ENCODE measurements at places on chromosomes 2 and 18.

GRCh38 chr18:33951031-33951430 lies 273.7 kb downstream of the NOL4 start:
- no peak for DNase-seq

- no peak for DNase-seq
Measured at GRCh38 chr2:240594511-240595380, 8.2 kb downstream of the CAPN10 start.

DNA sequence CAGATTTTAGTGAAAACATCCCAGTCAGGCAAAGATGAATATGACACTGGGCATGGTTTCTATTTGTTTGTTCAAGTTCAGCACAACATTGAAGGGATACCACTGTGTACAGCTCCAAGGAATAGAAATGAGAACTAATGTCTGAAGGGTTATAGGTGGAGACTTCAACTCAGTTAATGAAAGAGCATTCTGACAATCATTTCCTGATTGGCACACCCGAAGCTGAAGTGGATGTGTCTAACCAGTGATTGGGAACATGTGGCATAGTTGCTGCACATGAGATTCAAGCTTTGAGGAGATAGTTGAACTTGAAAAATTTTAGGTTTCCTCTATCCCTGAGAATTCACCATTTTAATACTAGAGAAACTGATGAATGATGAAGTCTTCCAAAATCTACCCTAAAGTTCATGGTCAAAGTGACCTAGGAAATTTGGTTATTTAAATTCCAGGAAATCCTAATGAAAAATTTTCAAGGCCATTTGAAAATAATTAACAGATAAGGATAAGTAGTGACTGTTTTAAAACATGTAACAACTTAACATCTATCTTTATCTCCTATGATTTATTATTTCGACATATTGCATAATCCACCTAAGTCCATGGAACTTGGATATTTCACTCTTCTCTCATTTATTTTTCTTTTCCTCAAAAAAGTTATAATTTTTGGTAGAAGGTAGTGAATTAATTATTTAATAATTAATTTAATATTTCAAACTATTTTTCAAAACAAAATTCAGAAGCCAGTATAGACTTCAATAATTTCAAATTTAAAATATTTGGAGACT lies 38.0 kb downstream of the SLC9A4 start:
- no peak for DNase-seq

DNA sequence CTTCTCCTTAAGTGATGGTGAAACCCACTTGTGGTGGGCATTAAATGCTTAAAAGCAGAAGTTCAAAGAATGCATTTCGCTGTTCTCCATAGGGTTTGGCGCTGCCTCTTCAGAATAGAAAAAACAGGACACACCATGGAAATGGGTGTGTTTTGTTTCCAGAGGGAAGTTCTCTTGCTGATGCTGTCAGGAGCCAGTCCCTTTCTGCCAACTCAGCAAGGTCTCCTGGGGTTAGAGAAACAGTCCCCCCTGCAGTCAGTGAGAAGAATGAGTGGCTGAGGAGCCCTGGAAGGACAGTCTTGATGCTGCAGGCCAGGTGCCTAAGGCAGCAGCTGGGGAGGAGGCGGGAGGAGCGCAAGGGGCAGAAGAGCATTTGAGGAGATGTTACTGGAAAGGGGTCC lies 37.8 kb upstream of the ASAP2 start:
- no peak for DNase-seq

- no peak for DNase-seq
Measured at GRCh38 chr18:56353663-56354260, 284.6 kb downstream of the TXNL1 start.

GRCh38 chr18:51074605-51075004 lies 44.6 kb downstream of the SMAD4 start:
- no peak for DNase-seq

GRCh38 chr2:37872192-37872750 lies 52.8 kb upstream of the RMDN2 start:
- DNase-seq: no peak

GRCh38 chr2:226491112-226491511 lies 308.5 kb downstream of the IRS1 start:
- DNase-seq: no peak

GRCh38 chr2:129118296-129118695 lies 799.6 kb upstream of the HS6ST1 start:
- no peak for DNase-seq

- no peak for DNase-seq
Measured at GRCh38 chr18:57029761-57030160, 117.1 kb upstream of the BOD1L2 start.

DNA sequence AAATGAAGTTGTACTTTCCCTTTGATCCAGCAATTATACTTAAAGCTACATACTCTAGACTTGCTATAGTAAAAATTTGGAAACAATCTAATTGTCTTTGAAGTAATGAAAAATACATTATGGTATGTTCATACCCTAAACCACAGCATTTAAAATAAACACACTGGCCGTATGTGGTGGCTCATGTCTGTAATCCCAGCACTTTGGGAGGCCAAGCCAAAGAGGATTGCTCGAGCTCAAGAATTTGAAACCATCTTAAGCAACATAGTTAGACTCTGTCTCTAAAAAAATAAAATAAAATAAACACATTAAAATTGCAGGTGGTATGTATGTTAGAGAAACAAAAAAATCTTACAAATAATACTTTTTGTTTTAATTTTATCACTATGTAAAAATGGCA lies 208.1 kb upstream of the KLHL14 start:
- no peak for DNase-seq

DNA sequence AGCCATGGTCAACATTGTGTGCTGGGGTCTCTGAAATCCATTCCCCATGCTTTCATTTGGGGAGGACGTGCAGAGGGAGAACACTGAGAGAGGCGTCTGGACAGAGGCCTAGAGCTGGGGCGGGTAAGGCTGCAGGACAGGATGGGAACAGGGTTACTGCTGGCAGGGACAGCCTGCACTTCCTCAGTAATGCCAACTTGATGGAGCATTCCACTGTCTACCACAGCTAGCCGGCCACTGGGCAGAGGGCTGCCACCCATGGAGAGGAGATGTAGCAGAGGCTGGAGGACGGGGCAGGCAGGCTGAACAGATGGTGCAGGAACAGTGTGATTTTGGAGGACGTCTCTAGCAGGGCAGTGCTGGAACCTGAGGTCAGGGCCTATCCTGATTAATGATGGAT lies 29.3 kb downstream of the MRPL33 start:
- no peak for DNase-seq

DNA sequence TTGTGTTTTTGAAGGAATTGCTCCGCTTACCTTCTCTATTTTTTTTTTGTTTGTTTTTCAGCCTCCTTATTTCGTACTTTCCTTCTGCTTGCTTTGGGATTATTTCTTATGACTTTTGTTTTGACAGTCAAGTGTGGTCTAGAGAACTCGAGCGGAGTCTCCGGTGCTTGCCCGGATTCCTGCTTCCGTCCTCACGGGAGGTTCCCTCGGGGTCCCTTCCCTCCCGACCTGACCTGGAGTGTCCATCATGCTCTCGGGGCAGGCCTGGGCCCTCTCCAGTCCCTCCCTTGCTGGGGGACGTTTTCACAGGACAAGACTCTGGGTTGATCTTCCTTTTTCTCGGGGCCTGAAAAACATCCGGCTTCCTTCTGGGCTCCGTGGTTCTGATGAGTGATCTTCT lies 45.9 kb downstream of the CTDP1 start:
- DNase-seq: no peak

- no peak for DNase-seq
Measured at GRCh38 chr2:7479603-7480002, 562.4 kb downstream of the RNF144A start.

DNA sequence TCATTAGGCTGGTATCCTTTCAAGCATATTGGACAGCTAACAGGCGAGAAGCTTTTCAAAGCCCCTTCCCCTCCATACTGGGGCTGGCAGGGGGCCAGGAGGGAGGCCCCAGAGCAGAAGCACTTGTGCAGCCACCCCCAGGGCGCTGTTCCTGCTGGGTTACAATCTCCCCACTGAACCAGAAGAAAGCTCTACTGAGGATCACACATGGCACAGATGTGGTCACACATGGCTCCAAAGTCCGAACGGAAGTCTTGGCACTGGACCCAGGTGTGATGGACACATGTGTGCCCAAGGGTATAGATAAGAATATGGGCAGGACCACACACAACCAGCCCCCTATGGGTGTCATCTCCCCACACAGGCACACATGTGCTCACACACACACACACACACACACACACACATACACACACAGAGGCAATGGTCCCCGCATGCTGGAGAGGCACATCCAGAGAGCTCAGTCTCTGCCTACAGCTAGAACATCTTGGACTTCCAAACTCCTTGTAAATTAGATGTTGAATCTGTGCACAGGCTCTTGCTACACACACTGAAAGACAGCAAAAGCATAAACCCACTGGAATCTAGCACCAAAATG lies 56.4 kb downstream of the TTC32 start:
- no peak for DNase-seq

DNA sequence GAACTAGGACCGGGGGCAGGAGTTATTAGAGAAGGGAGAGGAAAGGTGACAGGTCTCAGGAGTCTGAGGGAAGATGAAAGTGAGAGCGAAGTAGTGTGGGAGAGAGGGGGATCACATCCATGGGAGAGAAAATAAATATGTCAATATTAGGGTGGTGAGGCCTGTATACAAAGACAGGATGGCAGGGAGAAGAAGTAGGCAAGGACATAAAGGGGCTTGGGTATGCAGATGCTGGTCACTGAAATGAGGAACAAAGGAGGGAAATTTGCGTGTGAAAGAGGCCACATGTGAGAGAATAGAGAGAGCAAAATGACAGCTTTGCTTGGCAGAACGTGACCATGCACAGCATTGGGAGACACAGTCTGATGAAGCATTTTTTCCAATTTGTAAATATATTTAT lies 13.6 kb downstream of the METAP1D start:
- no peak for DNase-seq

DNA sequence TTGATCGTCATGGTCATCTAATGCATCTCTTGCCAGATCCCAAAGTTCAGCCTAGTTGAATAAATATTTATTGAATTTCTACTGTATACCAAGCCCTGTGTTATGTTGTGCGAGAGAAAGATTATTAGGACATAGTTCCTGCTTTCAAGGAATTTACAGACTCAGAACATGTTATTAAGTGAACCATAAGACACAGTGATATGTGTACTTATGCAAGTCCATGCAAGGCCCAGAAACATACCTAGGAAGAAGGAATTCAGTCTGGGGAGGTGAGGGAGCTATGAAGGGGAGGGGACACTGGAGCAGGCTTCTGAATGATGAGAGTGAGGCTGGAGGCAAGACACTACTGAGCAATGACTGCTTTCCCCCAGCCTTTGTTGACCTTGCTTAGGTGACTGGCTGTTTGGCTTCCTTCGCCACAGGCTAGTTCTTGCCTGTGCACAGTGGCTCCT lies 81.4 kb downstream of the ACAA2 start:
- DNase-seq: no peak

- no peak for DNase-seq
Measured at GRCh38 chr18:8952769-8953760, 149.4 kb upstream of the NDUFV2 start.

DNA sequence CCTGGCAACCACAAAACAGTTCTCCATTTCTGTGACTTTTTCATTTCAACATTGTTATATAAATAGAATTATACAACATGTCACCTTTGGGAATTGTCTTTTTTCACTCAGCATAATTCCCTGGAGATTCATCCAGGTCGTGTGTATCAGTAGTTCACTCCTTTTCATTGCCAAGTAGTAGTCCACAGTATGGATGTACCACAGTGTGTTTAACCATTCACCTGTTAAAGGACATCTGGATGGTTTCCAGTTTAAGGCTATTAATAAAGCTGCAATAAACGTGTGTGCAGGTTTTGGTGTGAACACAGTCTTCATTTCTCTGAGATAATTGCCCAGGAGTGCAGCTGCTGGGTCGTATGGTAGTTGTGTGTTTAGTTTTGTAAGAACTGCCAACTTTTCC lies 35.7 kb downstream of the COPS7B start:
- DNase-seq: no peak

- DNase-seq: no peak
Measured at GRCh38 chr2:188220535-188220934, 71.1 kb upstream of the GULP1 start.

GRCh38 chr2:240021488-240022104 lies 3.5 kb downstream of the NDUFA10 start:
- DNase-seq: peak; percentile 32

DNA sequence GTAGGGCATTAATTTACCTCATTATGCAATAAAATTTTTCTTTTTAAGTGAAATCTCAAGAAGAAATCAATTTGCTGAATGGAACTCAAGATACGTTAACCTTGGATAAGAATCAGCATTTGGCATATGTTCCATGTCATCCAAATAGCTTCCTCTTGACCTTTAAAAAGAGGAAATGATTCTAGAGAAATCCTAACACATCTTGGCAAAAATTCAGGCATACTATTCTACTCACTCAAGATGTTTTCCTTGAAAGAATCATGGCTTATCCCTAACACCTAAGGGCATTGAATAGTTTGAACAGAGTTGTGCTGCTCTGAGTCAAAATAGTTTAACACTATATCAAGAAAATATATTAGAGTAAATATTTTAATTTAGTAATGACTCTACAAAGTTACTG lies 678.0 kb downstream of the EPHA4 start:
- no peak for DNase-seq

DNA sequence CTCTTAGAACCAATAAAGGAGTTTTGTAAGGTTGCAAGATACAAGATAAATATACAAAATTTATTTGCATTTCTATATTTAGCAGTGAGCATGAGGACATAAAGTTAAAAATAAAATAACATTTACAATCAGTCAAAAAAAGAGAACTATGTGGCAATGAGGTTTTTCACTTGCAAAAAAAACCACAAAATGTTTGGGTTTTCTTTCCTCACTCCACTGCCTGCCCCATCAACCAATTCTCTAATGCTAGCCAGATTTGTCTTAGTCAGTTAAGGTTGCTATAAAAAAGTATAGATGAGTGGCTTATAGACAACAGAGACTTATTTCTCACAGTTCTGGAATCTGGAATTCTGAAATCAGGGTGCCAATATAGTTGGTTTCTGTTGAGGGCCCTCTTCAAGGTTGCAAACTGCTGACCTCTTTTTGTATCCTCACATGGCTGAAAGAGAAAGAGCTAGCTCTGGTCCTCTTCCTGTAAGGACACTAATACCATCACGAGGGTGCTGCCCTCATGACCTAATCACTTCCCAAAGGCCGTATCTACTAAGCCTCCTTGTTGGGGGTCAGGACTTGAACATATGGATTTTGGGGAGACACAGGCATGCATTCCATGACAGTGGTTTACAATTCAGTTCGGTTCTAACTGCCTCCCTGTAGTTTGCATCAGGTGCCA lies 566.2 kb downstream of the GALR1 start:
- DNase-seq: no peak

GRCh38 chr2:54422072-54422581 lies 34.0 kb upstream of the SPTBN1 start:
- DNase-seq: no peak

DNA sequence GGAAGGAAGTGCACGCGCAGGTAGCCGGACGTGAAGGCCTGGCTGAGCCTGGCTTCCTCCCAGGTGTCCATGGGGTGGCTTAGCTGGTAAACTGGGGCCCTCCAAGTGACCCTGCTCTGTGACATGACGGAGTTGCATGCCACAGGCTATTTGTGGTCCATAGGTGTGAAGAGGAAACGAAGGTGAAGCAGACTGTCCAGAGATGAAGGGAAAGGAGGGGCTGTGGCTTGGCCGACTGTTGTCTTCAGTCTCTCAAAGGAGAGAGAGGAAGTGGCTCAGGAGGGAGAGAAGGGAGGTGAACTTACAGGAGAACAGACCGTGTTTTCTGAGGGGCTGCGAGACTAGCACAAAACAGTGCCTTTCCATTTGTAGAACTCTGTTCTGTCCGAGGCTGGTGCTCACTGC lies 19.3 kb downstream of the INPP5D start:
- DNase-seq: no peak

GRCh38 chr2:127763776-127764175 lies 47.2 kb downstream of the WDR33 start:
- DNase-seq: no peak

All from stimulated activated CD4-positive, alpha-beta T cell treated with anti-CD3 and anti-CD28 coated beads, TNF-alpha, amount 100 ng/mL, for 24 hours (primary cell).